CD4-positive, alpha-beta T cell treated with Interferon alpha-2 for 1 hour (primary cell): ENCODE measurements at places on chromosomes 11 and 22.

GRCh38 chr22:27785831-27786230, 15.7 kb downstream of the MN1 start:
- no peak for DNase-seq

DNA sequence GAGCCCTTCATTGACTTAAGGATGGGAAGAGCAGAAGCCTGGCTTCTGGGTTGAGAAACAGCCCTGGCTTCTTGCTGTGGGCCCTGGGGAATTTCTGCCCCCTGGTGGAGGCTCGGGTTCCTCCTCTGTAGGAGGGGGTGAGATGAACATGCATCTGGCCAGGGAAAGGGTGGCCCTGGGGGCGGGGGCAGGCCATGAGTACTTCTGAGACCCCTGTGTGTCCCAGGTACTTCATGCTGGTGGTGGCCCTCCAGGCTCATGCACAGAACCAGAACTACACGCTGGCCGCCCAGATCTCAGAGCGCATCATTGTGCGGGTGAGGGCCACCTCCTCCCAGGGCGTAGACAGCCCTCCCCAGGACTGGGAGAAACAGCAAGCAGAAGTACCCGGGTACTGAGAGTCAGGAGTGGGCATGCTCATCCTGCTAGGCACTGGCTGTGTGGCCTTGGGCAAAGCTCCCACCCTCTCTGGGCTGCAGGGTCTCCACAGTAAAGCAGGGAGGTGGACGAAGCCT, 15.8 kb downstream of the TMEM258 start:
- DNase-seq = peak; percentile 52

DNA sequence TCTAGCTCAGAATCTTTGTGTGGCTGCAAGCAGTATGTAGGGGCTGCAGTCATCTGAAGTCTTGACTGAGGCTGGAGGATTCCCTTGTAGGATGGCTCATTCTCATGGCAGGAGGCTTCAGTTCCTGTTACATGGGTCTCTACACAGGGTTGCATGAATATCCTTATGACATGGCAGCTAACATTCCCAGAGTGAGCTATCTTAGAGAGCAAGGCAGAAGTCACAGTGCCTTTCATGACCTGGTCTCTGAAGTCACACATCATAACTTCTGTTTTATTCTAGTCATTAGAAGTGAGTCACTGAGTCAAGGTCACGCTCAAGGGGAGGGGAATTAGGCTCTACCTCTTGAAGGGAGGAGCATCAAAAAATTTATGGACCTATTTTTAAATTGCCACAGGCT, 10.3 kb upstream of the SPON1 start:
- no peak for DNase-seq

GRCh38 chr11:65700399-65700798, 11.7 kb upstream of the KAT5 start:
- DNase-seq = no peak

DNA sequence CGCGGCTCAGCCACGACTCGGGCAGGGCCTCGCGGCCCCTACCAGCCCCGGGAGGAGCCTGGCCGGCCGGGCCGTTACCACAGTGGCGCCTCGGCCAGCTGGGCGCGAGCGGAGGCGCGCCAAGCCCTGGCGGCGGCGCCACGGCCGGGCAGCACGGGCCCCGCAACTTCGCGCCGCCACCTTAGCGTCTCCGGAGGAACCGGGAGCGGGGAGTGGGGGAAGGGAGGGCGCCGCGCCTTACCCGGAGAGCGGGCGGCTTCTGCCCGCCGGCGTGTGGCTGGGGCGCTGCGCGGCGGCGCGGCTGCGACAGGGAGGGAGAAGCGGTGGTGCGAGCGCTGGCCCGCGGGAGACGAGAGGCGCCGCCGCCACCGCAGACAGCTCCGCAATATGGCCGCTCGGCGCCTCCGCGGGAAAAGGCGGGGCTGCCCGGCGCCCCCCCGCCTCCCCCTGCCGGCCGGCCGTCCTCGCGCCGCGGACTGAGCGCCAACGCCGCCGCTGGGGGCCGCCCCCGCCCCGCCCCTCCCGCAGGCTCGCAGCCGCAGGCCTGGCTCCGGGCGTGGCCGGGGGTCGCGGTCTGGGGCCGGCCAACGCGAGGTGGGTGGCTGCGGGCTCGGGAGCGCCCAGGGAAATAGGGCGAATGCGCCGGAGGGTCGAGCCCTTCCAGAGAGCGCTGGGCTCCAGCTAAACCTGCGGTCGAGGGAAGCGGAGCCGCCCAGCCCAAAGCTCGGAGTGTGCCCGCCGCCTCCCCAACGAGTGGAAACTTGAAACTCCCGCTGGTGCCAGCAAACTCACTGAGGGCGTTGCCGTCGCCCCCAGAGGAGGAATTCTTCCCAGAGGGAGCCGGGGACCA, at the start of gene RDX:
TSS of gene RDX (minus strand) at position 389 of the 850 bp plus-strand sequence. CDS start 16,922 bp downstream, outside the sequence.
- DNase-seq = peak; percentile 67

DNA sequence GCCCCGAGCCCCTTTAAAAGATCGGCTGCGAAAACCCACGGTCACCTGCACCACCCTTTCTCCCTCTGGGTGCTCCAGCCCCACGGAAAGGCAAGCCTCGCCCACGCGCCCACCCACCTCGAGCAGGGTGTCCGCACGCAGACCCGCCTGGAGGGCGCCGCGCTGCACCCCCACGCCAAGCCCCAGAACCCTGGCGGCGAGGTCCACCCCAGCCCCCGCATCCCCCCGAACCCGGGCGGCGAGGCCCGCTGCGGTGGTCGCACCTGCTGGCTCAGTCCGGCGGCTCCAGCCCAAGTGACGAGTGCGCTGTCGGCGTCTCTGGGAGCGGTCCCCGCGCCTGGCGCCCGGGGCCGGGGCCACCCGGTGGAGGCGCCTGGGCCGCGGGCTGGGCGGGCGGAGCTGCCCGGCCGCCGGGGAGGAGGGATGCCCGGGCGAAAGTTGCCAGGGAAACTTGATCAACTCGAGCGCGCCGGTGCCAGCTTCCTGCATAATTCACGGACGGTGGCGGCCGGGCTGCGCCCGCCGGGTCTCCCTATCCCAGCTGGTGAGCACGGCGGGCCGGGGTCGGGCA, 1.1 kb downstream of the SHANK2 start:
- no peak for DNase-seq

DNA sequence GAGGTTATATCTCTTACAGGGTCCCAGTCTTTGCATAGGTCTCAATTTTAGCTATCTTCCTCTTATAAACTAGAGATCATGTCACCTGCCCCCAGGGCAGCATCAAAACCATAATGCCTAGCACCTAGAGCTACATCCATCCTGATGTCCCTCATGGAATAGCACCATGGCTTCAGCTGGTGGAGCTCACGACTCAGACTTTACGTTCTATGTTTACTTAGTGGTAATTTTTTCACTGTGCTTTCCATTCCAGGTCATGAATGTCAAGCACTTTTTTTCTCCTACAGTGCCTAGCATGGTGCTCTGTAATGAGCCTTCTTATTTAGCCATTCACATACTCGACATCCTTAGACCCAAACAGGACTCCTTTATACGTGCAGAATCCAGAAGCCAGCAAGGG, 58.4 kb downstream of the RPUSD4 start:
- no peak for DNase-seq

GRCh38 chr22:28425211-28425610, 254.4 kb downstream of the TTC28 start:
- no peak for DNase-seq

- DNase-seq = peak; percentile 60
Observed at GRCh38 chr11:123062892-123063825, 1.2 kb upstream of the HSPA8 start.

- peak; percentile 70 for DNase-seq
Observed at GRCh38 chr22:37498289-37498909, 12.2 kb upstream of the MFNG start.

GRCh38 chr11:40104941-40105550, 1354.4 kb downstream of the LRRC4C start:
- DNase-seq = no peak

DNA sequence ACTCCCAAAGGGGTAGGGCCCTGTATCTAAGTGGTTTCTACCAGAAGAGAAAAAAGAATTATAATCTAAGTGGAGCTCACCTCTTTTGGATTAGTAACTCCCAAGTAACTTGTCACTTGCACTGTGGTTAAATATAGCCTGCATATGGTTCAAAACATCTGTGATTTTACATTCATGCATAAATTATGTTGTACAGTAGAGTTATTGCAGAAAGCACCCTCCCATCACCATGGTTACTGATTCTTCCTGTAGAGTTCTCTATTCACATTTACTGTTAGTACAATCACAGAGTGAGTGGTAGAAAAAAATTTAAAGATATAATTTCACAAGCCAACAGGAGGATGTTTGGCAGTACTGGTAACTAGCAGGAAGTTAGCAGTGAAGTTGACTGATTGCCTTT, 80.4 kb downstream of the LRRC4C start:
- no peak for DNase-seq

GRCh38 chr22:23385678-23386631, 194.1 kb downstream of the IGLL1 start:
- DNase-seq = peak; percentile 79

DNA sequence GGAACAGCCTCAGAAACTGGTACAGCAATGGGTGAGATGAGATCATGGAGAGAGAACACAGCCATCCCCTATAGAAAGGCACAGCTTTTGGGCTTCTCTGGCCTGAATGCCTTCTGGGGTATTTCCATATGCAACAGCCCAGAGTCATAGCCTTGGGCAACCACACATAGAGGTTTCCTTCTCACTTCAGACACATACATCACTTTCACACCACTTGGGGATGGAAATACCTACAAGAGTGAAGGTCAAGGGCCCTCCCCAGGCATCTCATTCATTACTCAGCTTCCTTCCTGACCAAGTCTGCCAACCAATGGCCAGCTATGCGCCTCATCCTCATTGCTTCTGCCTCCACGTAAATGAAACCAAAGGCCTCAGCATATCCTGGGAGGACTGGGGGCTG, 17.7 kb upstream of the OLFML1 start:
- no peak for DNase-seq

GRCh38 chr11:127470306-127470884, 469.8 kb upstream of the KIRREL3 start:
- DNase-seq = no peak

- peak; percentile 60 for DNase-seq
Observed at GRCh38 chr11:73969991-73970800, 12.4 kb downstream of the UCP2 start.

- no peak for DNase-seq
Observed at GRCh38 chr11:84889556-84889955, 737.6 kb downstream of the DLG2 start.

DNA sequence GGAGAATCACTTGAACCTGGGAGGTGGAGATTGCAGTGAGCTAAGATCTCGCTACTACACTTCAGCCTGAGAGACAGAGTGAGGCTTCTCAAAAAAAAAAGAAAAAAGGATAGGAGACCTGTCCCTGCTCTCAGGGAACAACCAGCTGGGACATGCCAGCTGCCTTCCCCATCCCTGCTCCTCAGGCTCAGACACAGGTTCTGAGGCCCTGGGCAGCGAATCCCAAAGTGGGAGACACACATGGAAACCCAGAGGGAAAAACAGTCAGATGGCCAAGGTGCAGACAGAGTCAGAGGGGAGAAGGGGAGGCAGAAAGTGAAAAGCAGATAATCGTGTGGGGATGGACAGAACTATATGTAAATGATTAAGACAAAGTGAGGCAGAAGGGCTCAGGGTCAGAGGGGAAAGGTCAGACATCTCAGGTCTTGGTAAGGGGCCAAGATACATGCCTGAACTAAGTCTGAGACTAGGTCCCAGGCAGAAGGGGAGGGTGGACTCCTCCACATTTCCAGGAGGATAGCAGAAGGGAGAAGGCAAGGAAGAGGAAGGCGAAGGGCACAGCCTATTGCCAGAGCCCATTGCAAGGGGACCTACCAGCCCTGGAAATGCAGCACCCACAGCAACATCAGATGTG, 14.2 kb downstream of the STARD10 start:
- no peak for DNase-seq

GRCh38 chr11:79377406-79377805, 63.4 kb downstream of the TENM4 start:
- no peak for DNase-seq

GRCh38 chr11:44456544-44457300, 108.7 kb upstream of the CD82 start:
- no peak for DNase-seq

DNA sequence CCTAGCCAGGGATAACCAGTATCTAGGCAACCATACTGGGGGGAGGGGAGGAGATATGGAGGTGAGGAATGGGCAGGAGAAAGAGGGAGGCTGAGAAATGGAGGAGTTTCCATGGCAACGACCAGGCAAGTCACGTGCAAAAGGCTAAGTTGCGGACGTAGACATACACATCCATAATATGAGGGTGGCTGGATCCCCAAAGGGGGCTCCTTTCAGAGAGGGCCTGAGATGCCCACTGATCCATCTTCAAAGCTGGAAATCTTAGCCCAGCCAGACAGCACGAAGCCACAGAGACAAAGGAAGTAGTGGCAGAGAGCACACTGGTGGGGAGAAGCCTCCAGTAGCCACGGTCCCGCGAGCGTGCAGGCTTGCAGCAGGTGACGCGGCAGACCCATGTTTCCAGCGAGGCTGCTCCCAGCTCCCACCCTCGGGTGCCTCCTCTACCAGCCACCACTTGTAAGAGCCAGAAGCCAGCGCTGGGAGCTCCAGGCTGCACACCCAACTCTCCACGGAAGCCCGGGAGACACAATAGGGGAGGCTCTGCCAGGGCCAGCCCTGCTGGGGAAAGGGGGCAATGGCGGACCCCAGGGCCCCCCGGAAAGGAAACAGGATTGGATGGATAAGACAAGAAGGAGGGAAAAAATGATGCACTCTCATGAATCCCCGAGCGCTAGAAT, 938 bp downstream of the FXYD6 start:
- peak; percentile 26 for DNase-seq

DNA sequence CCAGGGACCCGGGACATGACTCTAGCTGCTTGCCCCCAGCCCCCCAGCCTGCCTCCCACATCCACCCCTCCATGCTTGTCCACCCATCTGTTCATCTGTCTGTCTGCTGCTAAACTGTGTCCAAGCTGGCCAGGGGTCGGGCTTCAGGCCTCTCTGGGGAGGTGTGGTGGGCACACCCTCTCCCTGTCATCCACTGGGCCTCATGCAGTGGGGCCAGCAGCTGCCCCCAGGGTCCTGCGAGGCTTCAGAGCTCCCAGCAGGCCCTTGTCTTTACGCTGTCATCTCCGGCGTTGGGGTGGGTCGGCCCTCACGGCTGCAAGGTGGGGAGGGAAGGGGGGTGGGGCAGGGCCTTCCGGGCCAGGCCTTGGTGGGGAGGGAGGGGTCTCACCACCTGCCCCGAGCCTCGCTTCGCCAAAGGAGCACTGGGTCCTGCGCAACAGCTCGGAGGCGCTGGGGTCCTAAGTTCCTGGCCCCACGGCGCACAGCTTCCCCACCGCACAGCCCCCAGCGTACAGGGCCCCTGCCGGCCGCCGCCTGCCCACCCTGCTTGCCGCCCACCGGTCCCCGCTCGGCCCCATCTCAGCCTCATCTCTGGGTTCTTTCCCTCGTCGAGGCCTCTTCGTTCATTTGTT, 26.7 kb downstream of the MOB2 start:
- DNase-seq = no peak

GRCh38 chr11:69912911-69913451, 93.8 kb upstream of the FGF3 start:
- DNase-seq = no peak
